Left lung (tissue), 14 donors: ENCODE measurements at places on chromosomes 5 and 9. TPM values are rescaled to one million over a fixed set of nuclear protein-coding genes. Genes with fewer than 3 reads are reported as not detected.
A peak's percentile ranks its signal among the peaks of the same experiment; 100 is the strongest.

DNA sequence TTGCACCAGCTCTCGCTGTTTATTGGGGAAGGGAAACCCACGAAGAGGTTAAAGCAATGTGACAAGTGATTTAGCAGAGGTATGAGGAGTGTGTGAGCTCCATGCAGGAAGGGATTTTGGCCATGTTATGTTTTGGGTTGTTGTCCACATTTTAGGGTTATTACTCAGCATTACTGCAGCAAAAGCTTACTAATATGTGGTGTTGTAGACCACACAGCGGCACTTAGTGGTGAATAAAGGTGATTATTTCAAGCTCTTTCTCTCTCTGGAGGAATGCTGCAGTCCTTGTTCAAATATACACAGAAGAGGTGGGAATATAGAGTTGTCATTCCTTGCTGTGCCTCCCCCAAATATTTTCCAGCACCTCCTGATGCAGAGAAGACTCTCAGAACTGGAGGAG, 29.7 kb upstream of the AKNA start:
- DNase-seq, result no peak

DNA sequence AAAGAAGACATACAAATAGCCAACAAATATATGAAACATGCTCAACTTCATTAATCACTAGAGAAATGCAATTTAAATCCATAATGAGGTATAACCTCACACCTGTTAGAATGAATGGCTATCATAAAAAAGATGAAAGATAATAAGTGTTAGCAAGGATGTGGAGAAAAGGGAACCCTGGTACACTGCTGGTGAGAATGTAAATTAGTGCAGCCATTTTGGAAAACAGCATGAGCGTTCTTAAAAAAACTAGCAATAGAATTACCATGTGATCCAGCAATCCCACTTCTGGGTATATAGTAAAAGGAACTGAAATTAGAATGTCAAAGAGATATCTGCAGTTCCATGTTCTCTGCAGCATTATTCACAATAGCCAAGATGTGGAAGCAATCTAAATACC, 64.2 kb upstream of the CEP78 start:
- no peak for DNase-seq

GRCh38 chr9:125990793-125991220, 243.6 kb downstream of the PBX3 start:
- DNase-seq, result peak; percentile 10

GRCh38 chr5:95110118-95110517, 174.8 kb downstream of the MCTP1 start:
- no peak for DNase-seq

GRCh38 chr5:82439750-82440445, 161.7 kb upstream of the RPS23 start:
- no peak for DNase-seq

DNA sequence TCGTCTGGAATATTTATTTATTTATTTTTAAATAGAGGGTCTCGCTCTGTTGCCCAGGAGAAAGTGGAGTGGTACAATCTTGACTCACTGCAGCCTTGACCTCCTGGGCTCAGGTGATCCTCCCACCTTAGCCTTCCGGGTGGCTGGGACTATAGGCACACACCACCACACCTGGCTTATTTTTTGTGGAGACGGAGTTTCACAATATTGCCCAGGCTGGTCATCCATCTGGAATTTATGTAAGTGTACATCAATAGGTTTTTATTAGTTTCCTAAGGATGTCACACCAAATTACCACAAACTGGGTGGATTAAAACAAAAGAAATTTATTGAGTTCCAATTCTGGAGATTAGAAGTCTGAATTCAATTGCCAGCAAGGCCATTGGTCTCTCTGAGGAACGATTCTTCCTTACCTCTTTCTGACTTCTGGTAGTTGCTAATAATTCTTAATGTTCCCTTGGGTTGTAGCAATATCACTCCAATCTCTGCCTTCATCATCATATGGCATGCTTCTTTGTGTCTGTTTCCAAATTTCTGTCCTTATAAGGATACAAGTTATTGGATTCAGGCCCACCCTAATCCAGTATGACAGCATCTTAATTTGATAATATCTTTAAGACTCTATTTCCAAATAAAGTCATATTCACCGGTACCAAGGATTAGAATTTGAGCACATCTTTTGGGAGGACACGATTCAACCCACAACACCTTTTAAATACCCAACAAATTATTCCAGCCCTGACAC, 16.3 kb upstream of the RAD23B start:
- DNase-seq, result no peak

DNA sequence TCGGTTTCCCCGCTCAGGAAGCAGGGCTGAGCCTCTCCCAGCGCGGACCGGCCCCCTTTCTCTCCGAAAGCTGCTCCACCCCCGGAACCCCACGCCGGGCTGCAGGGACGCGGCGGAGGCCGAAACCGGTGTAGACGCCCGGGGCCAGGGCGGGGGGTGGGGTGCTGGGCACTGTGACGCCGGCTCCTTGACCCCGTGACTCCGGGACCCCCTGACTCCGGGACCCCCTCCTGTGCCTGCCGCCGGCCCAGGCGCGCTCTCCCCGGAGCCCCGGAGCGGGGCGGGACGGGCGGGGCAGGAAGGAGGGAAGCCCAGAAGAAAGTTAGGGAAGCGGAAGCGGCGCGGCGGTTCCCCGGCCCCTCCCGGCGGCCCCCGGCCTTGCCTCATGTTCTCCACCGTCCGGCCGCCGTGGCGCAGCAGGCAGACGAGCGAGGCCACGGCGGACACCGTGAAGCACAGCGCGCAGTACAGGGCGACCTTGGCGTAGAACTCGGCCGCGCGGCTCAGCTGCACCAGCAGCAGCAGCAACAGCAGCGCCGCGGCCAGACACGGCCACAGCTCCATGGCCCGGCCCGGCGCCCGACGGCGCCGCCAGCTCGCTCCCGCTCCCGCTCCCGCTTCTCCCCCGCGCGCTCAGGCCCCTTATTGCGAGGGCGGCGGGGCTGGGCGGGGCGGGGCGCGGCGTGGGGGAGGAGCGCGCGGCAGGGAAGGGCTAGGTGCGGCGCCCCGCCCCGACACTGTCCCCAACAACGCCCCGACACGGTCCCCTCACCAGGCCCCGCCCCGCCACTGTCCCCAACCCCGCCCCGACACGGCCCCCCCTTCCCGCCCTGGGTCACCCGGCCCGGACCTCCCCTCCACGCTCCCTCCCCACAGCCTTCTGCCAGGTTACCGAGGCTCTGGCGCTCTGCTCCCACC, at the start of gene AGPAT2:
Gene AGPAT2 (minus strand): TSS at position 664 of the 918 bp plus-strand sequence. CDS start 100 bp downstream, at position 564.
- DNase-seq, result no peak

GRCh38 chr5:105274079-105274478, 1711.5 kb upstream of the NUDT12 start:
- no peak for DNase-seq

- no peak for DNase-seq
Measured at GRCh38 chr5:111232311-111233051, 8.3 kb downstream of the CAMK4 start.

GRCh38 chr9:88938189-88938588, 53.1 kb upstream of the S1PR3 start:
- no peak for DNase-seq

DNA sequence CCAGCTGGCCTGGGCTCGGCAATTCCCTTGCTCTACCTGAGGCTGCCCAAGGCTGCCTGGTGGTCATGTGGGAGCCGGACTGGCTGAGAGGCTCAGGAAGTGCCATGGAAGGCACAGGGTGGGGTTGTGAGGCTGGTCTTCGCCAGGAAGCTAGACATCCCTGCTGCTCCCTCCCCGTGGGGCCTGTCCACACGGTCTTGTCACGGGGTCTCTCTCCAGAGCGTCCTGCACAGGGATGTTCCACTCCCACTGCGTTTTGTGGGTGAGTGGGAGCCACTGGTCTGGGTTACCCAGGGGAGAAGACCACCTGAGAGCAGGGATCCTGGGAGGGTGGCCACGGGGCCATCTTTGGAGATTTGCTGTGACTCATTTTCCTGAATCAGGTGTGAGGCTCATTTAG, 11.6 kb downstream of the GADD45G start:
- no peak for DNase-seq

DNA sequence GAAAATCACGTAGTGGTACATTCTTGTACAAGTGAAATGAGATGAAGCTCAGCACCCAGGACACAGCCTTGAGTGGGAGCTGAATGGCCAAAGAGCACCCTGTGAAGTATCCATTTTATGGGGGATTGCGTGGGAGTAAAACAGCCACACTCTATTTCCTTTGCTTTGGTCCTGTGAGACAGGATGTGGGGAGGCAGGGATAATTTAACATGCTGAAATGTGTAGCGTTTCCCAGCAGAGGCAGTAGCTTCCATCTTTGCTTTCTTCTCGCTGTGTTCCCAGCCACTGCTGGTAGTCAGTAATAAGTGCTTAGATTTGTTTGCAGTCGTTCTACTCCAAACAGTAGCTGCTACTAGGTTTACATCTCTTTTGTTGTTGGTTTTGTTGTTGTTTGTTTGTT, 4.4 kb downstream of the IL31RA start:
- DNase-seq, result no peak

DNA sequence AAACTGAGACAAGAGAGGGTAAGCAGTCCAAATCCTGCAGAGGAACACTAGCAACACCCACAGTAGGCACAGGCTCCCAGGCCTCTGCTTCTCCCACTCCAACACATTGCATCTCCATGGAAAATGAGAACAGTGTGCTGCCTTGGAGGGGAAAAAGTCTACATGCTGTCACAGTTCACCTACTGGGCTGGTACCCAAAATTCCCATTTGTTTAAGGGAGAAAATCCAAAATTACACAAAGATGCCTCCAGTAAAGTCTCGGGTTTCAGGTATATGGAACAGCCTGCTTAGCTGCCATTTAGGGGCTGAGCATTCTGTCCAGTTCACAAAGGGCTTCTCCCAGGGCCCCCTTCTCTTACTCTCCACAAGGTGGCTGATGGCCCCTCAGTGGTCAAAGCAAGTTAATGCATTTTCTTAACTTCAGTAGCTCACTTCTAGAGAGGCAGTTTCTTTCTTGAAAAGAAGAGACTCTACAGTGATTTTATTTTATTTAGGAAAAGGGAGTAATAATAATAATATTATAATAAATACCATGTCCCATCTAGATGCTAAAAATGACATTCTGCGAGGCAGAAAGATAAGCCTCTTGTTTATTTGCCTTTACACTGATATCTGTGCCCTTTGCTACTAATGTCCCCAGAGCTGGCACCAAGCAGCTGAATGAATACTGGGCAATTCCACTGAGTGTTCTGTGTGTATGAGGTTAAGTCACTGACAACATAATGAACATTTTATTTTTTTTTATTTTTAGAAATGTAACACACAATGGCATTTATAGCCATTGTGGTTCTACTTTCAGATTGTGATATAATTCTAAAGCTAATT, 89.4 kb downstream of the RGS7BP start:
- no peak for DNase-seq

GRCh38 chr5:115271295-115272050, 8.8 kb upstream of the PGGT1B start:
- no peak for DNase-seq

DNA sequence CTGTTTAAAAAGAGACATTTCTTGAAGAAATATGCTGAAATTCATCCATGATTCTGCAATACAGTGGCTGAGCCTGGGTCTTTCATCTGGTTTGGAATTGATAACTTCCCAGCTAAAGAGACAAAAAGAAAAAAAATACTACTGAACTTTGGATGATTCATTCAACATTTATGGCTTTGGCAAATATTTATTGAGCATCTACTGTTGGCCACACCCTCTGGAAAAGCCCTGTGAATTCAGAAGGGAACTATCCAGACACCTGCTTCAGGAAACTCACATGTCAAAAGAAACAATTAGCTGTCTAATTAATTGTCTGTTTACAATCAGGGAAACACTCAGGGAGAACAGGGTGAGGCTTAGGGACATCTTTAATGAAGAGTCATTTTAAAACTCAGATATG, 17.8 kb upstream of the ZNF622 start:
- no peak for DNase-seq

DNA sequence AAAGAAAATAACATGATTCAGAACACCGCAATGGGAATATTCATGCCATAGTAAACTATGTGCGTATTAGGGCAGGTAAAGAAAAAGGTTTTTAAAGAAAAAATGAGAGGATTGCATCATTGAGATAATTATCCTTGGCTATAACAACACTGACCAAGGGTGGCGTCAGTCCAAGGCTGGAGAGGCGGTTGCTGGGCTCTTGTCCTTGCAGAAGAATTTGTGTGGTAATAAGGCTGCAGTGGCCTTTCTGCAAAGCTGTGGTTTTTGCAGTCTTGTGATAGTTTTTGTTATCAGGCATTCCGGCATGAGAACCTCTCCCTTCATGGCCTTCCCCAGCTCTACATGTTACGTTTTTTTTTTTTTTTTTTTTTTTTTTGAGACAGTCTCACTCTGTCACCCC, 14.0 kb downstream of the BOD1 start:
- peak; percentile 64 for DNase-seq

DNA sequence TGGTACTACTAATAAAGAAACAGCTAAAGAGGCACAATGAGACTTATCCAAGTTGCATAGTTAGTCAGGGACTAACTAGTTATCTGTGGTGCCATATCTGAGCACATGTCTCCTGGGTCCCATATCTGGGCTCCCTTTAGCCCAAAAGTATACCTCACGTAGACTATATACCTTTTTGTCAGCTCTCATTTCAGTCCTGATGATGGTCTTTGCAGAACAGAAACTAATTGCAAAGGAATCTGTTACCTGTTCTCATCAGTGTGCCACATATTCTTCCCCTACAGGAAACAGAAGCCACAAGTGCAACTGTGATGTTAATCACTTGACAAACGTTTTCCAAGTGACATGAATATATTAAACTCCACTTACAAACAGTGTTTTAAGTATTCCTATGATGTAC, 395.2 kb downstream of the KIAA0825 start:
- DNase-seq, result no peak

- peak; percentile 26 for DNase-seq
Measured at GRCh38 chr5:150209099-150209635, 19.3 kb downstream of the SLC6A7 start.

The ARL14EPL gene
- not detected for total RNA-seq

The GDNF gene
- not detected for total RNA-seq

The TXN gene
- total RNA-seq, result 308 TPM

The RAI14 gene
- total RNA-seq, result 75.0 TPM

The VLDLR gene
- 20.8 TPM for total RNA-seq

The FRMD3 gene
- 3.7 TPM for total RNA-seq

The CCDC183 gene
- total RNA-seq, result not detected

The OGN gene
- 11.8 TPM for total RNA-seq

The DCAF10 gene
- total RNA-seq, result 25.3 TPM

The FOXD4L6 gene
- not detected for total RNA-seq

The LHX2 gene
- total RNA-seq, result not detected

The CCNO gene
- 0.23 TPM for total RNA-seq

The PPP3R2 gene
- total RNA-seq, result not detected
